AG04449 (cell line): ENCODE measurements at places on chromosomes 1 and 21.

- no peak for DNase-seq
Measured at GRCh38 chr1:5394111-5394510, 598.1 kb downstream of the NPHP4 start.

GRCh38 chr1:77126307-77126706 is 92.9 kb downstream of the PIGK start:
- peak; percentile 34 for DNase-seq

GRCh38 chr1:229046251-229046853 is 224.6 kb upstream of the RAB4A start:
- no peak for DNase-seq

DNA sequence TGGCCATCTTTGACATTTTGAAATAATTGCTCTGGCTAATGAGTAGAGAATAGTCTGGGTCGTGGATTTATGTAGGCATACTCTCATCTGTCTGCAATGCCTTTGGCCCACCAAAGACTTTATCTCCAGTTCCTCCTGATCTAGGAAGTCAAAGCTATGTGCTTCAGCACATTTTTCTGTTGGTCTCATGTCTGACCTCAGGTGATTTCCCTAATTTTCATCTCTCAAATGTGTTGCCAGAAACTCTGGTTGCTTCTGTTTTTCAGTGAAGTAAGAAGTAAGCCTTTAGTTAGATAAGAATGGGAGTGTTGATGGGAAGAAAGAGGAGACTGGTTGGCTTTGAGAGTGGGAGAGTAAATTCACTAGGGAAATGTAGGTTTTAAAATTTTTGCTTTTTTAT is 66.4 kb downstream of the GPR88 start:
- no peak for DNase-seq

GRCh38 chr1:36207339-36207738 is 16.9 kb upstream of the THRAP3 start:
- DNase-seq = no peak

- no peak for DNase-seq
Measured at GRCh38 chr1:12255913-12256312, 26.1 kb downstream of the VPS13D start.

- DNase-seq = no peak
Measured at GRCh38 chr1:201128962-201129361, 2.0 kb upstream of the ASCL5 start.

DNA sequence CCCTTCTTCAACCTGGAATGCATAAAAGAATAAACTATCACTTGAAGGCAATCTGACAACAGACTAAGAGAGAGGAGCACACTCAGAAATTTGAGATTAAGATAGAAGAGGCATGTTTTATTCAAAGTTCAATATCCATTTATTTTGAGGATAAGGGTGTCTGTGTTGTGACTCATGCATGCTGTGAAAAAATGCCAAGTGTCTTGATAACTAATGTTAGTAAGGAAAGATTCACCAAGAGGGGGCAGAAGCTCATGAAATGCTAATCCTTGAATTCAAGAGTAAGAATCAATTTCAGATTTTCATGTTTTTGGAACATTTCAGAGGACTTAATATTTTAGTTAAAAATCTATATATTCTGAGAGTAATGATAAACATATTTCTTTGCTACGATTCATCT is 94.0 kb downstream of the IFI44 start:
- DNase-seq = no peak

- no peak for DNase-seq
Measured at GRCh38 chr1:159961636-159962035, 7.6 kb upstream of the SLAMF9 start.

- no peak for DNase-seq
Measured at GRCh38 chr1:15736038-15736891, at the start of gene SLC25A34. Gene SLC25A34 (plus strand): TSS chr1:15736258. CDS start chr1:15736486, 228 bp downstream.

- DNase-seq = no peak
Measured at GRCh38 chr1:61450872-61451571, 273.9 kb downstream of the TM2D1 start.

DNA sequence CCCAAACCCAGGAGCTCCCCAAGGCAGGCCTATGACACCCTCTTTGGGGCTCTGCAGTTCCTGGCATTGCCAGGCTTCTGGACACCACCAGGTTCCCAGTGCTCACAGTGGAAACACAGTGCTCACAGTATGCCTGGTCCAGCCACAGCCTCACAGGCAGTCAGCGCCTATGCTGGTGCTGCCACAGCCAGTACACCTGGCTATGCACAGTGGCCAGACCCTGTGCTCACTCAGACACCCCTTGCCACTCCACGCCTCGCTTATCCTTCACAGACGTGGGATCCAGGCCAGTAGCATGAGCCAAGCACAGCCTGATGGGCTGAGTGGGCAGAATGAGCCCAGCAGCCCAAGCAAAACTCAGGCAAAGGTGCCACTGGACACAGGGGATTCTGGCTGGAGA is 579.2 kb upstream of the ADGRL2 start:
- DNase-seq = no peak

DNA sequence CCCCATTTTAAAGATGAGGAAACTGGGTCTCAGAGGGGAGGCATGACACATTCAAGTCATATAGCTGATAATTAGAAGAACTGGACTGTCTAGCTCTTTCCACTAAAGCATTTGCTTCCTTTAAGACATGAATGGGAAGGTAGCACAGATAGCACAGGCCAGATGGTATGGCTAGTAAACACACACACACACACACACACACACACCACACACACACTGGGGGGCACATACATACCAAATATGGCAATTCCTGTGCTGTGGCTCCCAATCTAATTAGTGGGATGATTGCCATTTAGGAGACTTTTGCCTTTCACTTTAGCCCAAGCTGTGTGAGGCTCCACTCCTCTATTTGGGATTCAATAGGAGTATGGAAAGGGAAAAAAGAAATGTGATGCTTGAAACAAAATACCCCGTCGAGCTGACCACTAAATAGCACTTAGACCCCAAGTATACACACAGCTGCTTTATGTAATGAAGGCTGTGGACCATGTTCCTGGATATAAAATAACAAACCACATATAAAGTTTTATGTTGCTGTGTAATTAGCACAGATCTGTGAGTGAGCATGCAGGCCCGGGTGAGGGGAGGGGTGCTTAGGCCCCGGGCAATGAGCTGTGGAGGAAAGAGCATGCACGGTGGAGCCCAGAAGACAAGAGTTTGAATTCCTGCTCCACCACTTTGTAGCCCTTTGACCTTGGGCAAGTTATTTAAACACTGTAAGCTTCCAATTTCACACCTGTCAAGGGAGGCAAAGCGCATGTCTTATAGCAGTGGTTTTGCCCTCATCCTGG is 6.8 kb upstream of the TRABD2B start:
- DNase-seq = no peak

GRCh38 chr1:177448652-177449357 is 278.0 kb downstream of the BRINP2 start:
- no peak for DNase-seq

GRCh38 chr1:71565262-71565661 is 484.4 kb upstream of the ZRANB2 start:
- peak; percentile 41 for DNase-seq

GRCh38 chr1:83509301-83509781 is 489.6 kb downstream of the TTLL7 start:
- no peak for DNase-seq

GRCh38 chr21:44637018-44637850 is at the start of gene KRTAP10-10:
Gene KRTAP10-10 (plus strand): TSS chr21:44637356. CDS start chr21:44637418, 62 bp downstream.
- no peak for DNase-seq

GRCh38 chr1:202857136-202857610 is 31.8 kb downstream of the RABIF start:
- DNase-seq = no peak

GRCh38 chr1:96804648-96805047 is 83.1 kb downstream of the PTBP2 start:
- no peak for DNase-seq

GRCh38 chr1:160454371-160455152 is 54.2 kb downstream of the VANGL2 start:
- no peak for DNase-seq

GRCh38 chr1:54397090-54397591 is 9.1 kb downstream of the SSBP3 start:
- no peak for DNase-seq

- no peak for DNase-seq
Measured at GRCh38 chr1:33460947-33461629, 11.4 kb upstream of the ZSCAN20 start.

- DNase-seq = no peak
Measured at GRCh38 chr1:94000510-94001282, 91.5 kb upstream of the GCLM start.

DNA sequence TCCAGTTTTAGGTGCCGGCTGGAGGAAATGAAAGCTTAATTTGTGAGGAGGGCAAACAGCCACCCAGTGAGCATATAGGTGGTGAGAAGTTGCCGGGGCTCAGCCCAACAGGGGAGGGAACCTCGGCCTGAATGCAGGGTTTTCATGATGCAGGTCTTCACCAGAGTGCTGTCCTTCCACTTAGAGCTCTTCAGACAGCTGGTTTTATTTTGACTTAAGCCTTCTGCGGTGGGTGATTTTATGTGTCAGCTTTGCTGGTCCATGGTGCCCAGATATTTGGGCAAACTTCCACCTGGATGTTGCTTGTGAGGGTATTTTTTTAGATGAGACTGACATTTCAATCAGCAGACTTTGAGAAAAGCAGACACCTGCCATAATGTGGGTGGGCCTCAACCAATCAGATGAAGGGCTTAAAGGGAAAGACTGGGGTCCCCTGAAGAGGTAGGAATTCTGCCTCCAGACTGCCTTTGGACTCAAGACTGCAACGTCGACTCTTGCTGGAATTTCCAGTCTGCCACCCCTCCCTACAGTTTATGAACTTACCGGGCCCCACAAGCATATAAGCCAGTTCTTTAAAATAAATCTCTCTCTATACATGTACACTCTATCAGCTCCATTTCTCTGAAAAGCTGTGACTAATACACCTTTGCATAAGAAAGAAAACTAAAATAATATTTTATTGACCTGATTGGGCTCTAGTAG is 72.8 kb downstream of the RHOU start:
- no peak for DNase-seq

- DNase-seq = no peak
Measured at GRCh38 chr1:44000122-44000665, 8.8 kb downstream of the CCDC24 start.

- DNase-seq = no peak
Measured at GRCh38 chr1:155569988-155570592, 7.5 kb upstream of the ASH1L start.

GRCh38 chr1:197696372-197696771 is 78.9 kb downstream of the DENND1B start:
- DNase-seq = no peak

GRCh38 chr1:170929835-170930554 is 5.3 kb upstream of the MROH9 start:
- DNase-seq = no peak

DNA sequence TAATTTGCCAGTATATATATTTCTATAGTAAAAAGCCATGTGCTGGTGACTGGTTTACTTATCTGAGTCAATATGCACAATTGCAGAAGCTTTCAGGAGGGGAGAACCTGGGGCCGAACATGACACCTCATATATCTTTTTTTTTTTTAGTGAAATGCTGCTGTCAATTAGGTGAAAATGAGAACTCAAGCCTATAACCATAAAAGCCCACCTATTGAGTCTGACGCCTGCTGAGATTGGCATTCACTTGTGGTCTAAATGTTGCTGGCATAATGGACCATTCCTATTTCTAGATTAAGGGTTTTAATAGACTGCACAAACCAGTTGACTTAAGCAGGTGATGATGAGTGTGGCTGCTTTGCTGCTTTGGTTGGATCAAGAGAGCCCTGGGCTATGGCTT is 10.8 kb downstream of the NTMT2 start:
- no peak for DNase-seq

DNA sequence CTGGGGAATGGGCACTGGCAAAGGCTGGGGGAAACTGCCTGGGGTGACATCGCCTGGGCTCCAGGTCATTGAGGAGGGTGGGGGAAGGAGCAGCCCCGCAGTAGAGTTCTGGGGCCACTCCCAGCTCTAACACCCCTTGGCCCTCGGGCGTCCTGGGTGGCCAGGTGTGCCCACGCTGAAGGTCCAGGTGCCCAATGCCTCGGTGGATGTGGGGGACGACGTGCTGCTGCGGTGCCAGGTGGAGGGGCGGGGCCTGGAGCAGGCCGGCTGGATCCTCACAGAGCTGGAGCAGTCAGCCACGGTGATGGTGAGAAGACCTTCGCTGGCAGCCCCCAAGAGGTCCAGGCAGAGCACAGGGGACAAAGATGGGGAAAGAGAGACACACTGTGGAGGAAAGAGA is 7.7 kb downstream of the NTRK1 start:
- no peak for DNase-seq

- DNase-seq = no peak
Measured at GRCh38 chr1:71087060-71087459, 6.2 kb upstream of the ZRANB2 start.

- DNase-seq = no peak
Measured at GRCh38 chr1:71721532-71721931, 560.8 kb downstream of the NEGR1 start.

GRCh38 chr1:41241354-41241748 is 755 bp downstream of the SCMH1 start:
- no peak for DNase-seq

- no peak for DNase-seq
Measured at GRCh38 chr1:212689758-212690529, 9.7 kb downstream of the BATF3 start.

- DNase-seq = no peak
Measured at GRCh38 chr21:42836767-42837301, 42.5 kb downstream of the WDR4 start.

GRCh38 chr1:94727846-94728715 is 92.1 kb upstream of the SLC44A3 start:
- DNase-seq = peak; percentile 86

- DNase-seq = no peak
Measured at GRCh38 chr21:15397258-15397657, 332.5 kb upstream of the NRIP1 start.

- no peak for DNase-seq
Measured at GRCh38 chr1:6033986-6034749, 11.5 kb upstream of the KCNAB2 start.

- DNase-seq = no peak
Measured at GRCh38 chr1:111948209-111949171, 41.0 kb downstream of the KCND3 start.

- no peak for DNase-seq
Measured at GRCh38 chr1:53986458-53986857, 31.5 kb downstream of the LDLRAD1 start.

DNA sequence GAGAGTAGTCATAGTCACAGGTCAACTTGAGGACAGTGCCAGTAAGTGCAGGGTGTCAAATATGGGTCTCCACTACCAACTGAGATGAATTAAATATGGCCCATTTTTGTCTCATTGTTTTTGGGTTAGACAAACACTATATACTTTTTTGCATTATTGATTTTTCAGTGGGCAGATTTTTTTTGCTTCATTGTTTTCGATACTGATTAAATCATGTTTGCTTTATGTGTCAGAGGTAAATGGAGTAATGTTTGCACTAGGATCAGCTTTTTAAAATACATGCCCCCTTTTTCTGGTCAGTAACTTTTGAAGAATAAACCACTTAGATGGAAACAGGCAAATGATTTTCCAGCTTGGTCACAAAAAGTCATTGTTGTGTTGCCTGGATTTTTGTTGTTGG is 199.0 kb downstream of the USH2A start:
- no peak for DNase-seq
